Retina (tissue), 1 donor: ENCODE measurements at places on chromosomes 13 and 19.

- no peak for DNase-seq
Measured at GRCh38 chr13:21567714-21568113, 36.3 kb downstream of the MICU2 start.

GRCh38 chr19:48469289-48469881 lies at the start of gene CYTH2:
Gene CYTH2 (plus strand): TSS chr19:48469369. CDS start chr19:48469508, 139 bp downstream.
- DNase-seq = no peak

DNA sequence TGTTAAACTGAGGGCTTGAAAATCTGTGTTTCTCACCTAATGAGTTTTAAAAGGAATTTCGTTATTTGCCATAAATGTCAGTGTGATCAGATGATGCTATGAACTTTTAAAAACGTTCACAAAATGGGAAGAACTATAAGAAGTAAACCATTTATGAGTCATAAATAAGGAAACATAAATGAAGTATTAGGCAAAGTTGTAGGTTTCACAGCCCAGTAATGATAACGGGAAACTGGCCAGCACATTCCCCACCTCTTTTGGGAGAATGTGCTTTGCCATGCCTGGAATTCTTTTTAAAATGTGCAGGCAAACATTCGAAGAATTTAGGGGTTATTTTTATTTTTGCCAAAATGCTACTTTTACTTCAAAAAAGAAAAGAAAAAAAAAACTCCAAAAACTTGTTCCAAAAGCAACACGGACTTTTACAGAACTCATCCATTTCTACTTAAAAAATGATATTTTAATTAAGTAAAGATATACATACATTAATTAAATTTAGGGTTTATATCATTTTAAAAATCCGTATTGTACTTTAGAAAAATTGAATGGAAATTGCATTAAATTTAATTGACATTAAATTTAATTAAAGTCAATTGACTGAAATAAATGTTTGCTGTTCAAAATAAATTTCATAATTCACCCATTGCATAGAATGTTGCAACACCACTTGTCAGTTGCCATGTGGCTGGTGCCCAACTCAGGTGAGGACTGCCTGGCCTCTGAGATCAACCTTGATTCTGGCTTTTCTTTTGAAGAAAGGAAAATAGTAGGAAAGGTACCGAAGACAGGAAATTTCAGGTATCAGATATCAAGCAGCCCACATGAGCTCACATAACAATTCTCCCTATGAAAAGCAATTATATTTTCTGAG lies 1198.5 kb downstream of the EFNB2 start:
- no peak for DNase-seq

- peak; percentile 91 for DNase-seq
Measured at GRCh38 chr19:58519087-58519354, 589 bp downstream of the ZBTB45 start.
